NCI-H1092 (cell line): ENCODE measurements at places on chromosomes 1 and 21.
A peak's percentile ranks its signal among the peaks of the same experiment; 100 is the strongest.

- DNase-seq = no peak
These were observed 7.3 kb downstream of the CD244 start for GRCh38 chr1:160855181-160855981.

- no peak for DNase-seq
These were observed 137.3 kb upstream of the USH2A start for GRCh38 chr1:216560527-216560926.

GRCh38 chr21:43283136-43283924 lies 114.5 kb downstream of the CRYAA start:
- DNase-seq = no peak

- DNase-seq = no peak
These were observed 17.6 kb upstream of the DHCR24 start for GRCh38 chr1:54904476-54905048.

DNA sequence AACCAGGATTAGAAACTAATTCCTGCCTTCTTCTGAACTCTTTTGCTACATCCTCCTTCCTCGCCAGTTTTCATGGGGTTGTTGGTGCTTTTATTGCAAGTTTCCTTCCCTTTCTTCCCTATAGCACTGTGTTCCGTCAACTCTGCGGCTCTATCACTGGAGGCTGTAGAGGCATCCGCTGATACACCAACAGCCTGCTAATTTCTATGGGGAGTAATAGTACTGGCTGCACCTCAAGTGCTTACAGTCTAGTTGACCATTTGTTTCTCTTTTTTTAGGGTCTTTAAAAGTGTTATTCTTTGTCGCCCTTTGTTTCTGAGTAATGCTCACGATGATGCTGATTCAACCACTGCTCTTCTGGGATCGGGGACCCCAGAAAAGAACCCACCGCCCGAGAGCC lies 746 bp downstream of the MIS18A start:
- no peak for DNase-seq

DNA sequence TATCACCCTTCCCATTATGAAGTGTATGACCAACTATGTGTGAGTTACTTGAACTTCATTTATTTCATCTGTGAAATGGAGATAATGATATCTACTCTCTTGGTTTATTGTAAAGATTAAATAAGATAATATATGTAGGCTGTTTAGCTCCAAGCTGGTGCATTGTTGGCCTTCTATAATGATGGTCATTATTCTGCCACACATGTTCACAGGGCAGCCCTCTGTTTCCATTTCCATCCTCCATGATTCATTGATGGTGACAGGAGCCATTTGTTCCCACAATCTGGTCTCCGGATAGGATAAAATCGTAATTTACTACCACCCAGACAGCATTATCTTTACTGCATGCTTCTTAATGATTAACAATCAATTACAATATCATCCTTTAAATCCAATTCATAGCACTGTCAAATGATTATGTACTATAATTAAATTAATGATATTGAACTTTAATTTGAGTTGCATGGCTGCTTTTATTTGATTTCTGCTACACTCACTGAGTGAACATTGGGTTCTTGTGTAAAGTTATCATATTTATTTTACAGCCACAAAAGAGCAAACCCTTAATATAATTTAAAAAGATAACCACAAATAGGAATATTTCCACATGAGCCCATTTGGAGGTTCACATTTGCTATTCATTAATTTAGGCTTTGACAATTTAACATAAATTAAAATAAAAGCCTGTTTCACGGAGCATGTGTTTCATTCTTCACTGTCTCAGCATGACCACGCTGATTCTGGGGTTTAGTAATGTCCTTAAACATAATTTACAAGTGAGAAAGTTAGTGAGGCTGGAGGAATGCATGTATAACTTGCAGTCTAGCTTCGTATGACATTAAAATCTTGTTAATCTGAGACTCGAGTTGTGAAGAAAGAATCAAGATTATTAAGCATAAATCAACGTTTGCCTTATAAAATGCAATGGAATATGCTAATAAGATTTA lies 596.4 kb upstream of the ZRANB2 start:
- no peak for DNase-seq

- no peak for DNase-seq
These were observed 267.8 kb upstream of the NRIP1 start for GRCh38 chr21:15332572-15332971.

GRCh38 chr1:53031732-53032131 lies 30.3 kb upstream of the PODN start:
- DNase-seq = no peak

- DNase-seq = no peak
These were observed 39.6 kb upstream of the LPGAT1 start for GRCh38 chr1:211870156-211870555.

GRCh38 chr1:6145864-6146410 lies 34.2 kb downstream of the CHD5 start:
- DNase-seq = no peak

DNA sequence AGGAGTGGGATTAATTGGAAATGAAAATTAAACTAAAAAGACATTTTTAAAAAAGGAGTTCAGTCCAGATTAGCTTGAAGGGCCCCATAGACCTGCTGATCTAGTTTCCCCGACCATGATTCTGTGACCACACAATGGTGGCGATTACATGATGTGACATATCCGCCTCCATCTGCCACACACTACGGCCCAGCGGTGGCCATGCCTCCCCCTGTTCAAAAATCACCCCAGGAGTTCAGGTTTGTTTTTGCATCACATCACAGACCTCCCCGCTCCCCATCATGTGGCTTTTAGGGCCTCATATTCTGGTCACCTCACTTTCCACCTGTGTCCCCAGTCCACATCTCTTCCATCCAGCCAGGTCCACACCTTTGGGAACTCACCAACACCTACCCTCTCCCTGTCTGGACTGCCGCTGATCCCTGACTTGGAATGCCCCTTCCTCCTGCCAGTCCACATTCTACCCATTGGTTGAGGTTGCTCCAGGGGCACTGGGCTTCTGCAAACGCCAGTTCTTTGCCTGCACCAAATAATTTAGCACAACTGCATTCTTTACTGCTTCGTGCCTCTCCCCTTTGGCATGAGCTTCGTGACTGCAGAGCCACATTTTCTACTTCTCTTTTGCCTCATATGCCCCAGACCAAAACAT lies 38.9 kb downstream of the CD247 start:
- DNase-seq = no peak

GRCh38 chr1:58123051-58123450 lies 423.5 kb downstream of the OMA1 start:
- DNase-seq = no peak

- no peak for DNase-seq
These were observed 46.5 kb upstream of the TENT5B start for GRCh38 chr1:27058966-27059669.

DNA sequence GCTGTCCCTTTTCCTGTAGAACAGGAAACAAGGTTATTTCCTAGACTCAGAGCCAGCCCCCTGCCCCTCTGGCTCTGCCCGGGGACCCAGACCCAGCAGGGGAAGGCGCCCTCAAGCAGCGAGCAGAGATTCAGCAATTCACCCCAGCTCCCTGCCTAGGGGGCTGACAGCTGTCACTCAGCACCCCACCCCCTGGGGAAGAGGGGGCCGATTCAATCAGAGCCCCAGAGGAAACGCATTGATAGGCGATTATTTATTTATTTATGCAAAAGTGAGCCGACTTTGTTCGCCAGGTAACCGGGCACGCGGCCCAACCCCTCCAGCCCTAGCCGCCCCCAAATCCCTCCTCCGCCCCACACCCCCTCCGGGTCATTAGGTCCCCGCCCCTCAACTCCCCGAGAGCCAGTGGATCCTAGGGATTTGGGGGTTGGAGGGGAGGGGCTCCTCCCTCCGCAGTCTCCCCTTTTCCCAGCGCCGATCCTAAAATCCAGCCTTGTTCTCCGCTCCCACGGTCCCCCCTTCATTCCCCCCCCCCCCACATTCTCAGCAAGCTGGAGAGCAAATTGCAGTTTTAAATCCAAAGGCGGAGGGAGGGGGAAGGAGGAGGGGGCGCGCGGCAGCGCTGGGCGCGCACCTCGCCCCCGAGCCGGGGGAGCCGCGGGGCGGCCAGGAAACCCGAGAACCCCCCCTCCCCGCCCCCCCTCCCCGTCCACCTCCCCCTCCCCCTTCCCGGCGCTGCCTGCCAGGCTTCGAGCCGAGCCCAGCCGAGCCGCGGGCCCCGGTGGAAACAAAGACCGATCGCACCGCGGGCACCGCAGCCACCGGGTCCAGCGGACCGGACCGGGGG lies 1.3 kb downstream of the AHDC1 start:
- DNase-seq = peak; percentile 48

DNA sequence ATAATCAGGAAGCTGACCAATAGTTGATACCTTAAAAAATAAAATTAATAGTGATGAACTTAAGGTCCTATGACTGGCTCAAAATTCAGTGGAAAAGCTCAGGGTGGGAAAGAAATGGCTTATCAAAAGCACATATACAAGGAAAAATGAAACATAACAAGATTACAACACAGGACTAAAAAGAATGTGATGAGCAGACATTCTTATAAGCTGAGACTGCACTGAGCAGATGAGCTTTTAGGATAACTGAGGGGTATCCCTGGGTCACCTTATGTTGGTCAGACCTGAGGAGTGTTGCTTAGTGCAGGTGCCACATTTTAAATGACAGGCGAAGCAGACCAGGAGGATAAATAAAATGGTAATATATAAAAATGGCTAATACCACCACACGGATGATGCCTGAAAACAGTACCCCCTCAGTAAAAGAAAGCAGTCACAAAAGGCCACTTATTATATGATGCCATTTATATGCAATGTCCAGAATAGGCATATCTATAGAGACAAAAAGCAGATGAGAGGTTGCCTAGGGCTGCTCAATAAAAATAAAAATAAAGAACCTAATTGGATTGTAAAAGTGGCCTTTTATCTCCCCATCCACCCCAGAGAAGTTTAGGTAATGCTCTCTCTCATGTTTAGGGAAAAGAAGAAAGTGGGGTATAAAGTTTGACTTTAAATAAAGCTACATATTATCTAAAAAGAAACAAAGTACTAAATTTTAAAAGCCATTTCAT lies 163.9 kb downstream of the SLC45A1 start:
- DNase-seq = no peak

- DNase-seq = no peak
These were observed 612.4 kb downstream of the LTN1 start for GRCh38 chr21:28380241-28380640.

- peak; percentile 13 for DNase-seq
These were observed 47.5 kb upstream of the EEIG2 start for GRCh38 chr1:108512239-108513043.

GRCh38 chr21:35643176-35643575 lies 417.1 kb downstream of the SETD4 start:
- DNase-seq = no peak

- DNase-seq = no peak
These were observed 1145.6 kb downstream of the KCNT2 start for GRCh38 chr1:195462646-195463045.

DNA sequence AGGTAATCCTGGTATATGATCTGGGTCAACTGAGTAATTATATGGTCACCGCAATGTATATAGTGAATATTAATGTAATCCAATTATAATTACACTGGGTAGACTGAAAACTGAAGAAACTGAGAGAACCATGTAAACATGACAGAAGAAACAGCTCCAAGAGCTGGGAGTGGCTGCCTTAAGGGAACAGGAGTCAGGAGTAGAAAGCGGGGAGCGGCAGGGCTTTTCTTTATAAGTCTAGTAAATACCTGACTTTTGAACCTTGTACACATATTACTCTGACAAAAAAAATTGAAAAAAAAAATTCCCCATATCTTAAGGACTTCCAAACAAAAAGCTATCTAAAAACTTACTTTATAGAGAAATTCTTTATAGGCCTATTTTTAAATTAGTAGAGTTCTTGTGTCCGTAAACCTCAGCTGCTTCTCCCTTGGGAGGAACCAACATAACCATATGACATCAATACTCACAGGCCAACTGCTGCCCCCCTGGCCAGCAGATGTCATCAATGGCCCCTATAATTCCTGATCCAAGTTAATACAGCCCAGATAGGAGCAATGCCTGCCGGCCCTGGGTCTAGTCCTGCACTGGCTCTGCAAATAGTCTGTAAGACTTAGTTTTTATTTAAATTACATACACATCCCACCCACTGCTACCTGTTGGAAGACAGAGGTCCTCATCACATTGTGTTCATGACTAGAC lies 33.8 kb downstream of the THAP3 start:
- no peak for DNase-seq

- DNase-seq = no peak
These were observed 443.9 kb downstream of the CAMTA1 start for GRCh38 chr1:7229186-7229585.

DNA sequence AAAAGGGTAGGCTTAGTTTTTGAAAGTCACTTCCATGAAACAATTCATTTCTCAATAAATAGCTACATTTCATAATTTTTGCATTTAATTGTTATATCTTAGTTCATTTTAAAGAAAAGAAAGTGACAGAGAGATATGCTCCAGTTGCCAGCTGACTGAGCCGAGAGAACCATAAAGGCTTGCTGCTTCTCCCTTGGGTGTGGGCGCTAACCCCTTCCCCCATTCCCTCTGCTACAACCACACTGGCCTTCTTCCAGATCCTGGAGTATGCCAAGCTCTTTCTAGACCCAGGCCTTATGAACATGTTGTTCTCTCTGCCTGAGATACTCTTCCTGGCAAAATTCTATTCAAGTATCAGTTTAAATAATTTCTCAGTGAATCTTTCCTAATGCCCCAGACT lies 12.3 kb downstream of the SORT1 start:
- DNase-seq = peak; percentile 27

GRCh38 chr21:15964236-15964855 lies 234.6 kb downstream of the USP25 start:
- no peak for DNase-seq

- no peak for DNase-seq
These were observed 9.9 kb upstream of the ETV3 start for GRCh38 chr1:157147906-157148700.

- no peak for DNase-seq
These were observed 20.2 kb downstream of the TAL1 start for GRCh38 chr1:47211796-47212269.

GRCh38 chr1:3530086-3530925 lies 75.8 kb downstream of the ARHGEF16 start:
- no peak for DNase-seq

GRCh38 chr1:10789047-10789791 lies 7.2 kb downstream of the CASZ1 start:
- DNase-seq = no peak

GRCh38 chr21:31443736-31444521 lies 99.9 kb upstream of the TIAM1 start:
- no peak for DNase-seq

DNA sequence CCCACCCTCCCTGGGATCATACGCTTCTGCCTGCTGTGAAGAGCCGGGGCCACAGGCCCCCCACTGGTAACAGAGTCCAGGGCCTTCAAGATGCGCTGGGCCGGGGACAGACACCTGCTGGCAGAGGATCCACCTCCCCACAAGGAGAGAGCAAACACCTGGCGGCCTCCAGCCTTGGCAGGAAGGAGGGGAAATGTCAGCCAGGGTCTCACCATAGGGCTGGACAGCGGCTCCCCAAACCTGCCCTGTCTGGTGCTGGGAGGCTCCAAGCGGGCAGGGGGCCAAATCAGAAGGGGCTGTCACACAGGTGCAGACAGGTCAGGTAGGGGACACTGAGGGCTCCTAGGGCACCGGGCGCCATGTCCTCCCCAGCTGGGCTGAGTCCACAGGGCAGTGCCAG lies 58.9 kb downstream of the KCNAB2 start:
- no peak for DNase-seq

GRCh38 chr1:119715542-119715941 lies 3.8 kb downstream of the PHGDH start:
- no peak for DNase-seq

GRCh38 chr1:167726008-167726407 lies 4.2 kb downstream of the MPZL1 start:
- no peak for DNase-seq
